CD4-positive, alpha-beta T cell treated with Interleukin-6 for 4 hours (primary cell): ENCODE measurements at places on chromosomes 12 and 14.

GRCh38 chr12:171743-172676 is 41.9 kb downstream of the SLC6A12 start:
- no peak for DNase-seq

DNA sequence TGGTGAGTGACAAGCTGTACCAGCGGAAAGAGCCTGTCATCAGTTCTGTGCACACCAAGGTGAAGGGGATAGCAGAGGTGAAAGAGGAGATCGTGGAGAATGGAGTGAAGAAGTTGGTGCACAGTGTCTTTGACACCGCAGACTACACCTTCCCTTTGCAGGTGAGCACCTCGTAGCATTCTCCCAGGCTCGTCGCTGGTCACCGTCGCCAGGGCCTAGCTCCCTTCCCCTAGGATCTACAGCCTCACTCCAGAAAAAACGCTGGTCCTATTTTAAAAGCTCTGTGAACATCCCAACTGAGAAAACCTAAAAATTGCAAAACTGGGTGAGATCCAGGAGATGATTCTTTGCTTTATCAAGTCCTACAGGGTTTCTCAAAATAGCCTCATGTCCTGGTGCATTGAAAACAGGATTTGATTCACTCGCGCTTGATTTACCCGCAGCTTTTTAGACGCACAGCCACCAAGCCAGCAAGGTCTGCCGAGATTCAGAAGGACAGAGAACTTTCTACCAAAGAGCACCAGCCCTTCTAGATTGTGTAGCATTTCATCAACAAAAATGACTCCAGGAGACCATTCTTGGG is 22.2 kb downstream of the P2RX7 start:
- no peak for DNase-seq

- DNase-seq: no peak
Measured at GRCh38 chr14:86521843-86522242, 991.9 kb downstream of the FLRT2 start.

- no peak for DNase-seq
Measured at GRCh38 chr12:64042911-64043310, 179.2 kb downstream of the KICS2 start.

GRCh38 chr12:26631846-26632245 is 201.1 kb downstream of the ITPR2 start:
- no peak for DNase-seq

DNA sequence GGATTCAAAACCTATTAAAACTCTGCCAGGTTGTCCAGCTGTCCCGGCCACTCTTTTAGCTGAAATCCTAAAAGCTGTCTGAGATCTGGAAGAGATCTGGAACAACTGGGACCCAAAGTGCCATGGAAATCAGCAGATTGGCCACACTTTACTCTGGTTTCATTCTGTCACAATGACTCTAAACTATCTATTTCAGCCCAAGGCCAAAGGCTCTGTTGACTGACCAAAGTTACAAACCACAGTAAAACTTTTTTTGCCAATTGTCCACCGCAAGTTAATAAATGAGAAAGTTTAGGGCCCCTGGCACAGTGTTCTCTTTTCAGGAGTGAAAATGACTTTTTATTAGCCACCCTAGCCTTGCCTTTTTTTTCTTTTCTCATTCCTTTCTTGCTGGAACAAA is 113.4 kb upstream of the CPM start:
- DNase-seq: no peak

DNA sequence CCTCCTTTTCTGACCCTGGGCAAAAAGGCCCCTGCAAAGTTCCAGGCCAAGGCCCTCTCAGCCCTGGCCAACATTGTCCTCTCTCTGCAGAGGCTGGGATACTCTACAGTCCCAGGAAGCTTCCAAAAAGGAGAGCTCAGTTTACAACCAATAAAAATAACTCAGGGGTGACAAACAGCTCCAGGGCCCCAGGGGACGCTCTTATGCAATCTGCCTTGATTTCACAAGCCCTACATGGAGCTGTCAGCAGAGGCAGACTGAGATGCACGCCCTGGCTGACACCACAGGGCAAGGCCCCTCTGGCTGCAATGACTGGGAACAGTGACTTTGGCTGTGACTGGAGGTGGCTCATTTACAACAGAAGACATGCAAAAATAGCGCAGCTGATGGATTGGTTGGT is 129.0 kb upstream of the MED13L start:
- no peak for DNase-seq

GRCh38 chr14:51082349-51082748 is 12.6 kb downstream of the TRIM9 start:
- DNase-seq: no peak

DNA sequence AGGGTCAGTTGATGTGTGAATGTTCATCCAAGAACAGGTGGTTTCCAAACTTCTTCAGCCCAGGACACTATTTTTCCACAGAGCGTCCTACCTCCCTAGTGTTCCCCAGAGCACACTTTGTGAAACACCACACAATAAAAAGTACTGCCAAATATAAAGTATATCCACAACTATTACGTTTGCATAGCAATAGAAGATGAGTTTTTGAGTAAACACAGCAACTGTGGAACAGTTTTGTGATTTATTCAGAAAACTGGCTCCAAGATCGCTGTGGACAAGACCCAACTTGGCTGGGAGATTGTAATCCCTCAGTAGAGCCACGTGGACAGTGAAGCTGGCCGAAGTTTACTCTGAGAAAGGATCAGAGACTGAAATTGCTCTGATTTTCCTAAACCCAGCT is 14.5 kb upstream of the MAP1LC3B2 start:
- DNase-seq: no peak

GRCh38 chr12:113247123-113248050 is 26.1 kb downstream of the TPCN1 start:
- no peak for DNase-seq

- DNase-seq: no peak
Measured at GRCh38 chr12:131862994-131863710, 31.3 kb upstream of the ULK1 start.

GRCh38 chr12:82458101-82458500 is 99.8 kb downstream of the METTL25 start:
- no peak for DNase-seq

- DNase-seq: no peak
Measured at GRCh38 chr12:131460520-131460919, 250.4 kb upstream of the SFSWAP start.

GRCh38 chr14:74952697-74953484 is 2.5 kb downstream of the PGF start:
- no peak for DNase-seq

- peak; percentile 50 for DNase-seq
Measured at GRCh38 chr12:89351489-89352241, 636 bp downstream of the DUSP6 start.

GRCh38 chr12:106687672-106688071 is 86.8 kb upstream of the RIC8B start:
- DNase-seq: no peak

DNA sequence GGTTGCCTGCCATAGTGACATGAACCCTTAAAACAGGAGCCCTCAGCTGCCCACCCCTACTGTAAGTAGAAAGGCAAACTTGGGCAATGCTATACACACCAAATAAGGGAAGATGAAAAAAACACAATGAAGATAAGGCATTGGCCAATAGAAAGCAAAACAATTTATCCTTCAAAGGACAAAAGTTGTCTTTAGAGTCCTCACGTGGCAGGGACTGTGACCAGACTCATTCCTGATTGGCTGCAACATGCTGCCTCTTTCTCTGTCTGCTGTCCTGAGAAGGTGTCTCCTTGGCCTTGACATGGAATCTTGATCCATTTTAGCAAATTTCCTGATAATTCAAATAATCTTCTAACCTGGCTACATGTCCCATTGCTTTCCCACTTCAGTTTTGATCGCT is 131.9 kb downstream of the GPR135 start:
- no peak for DNase-seq

GRCh38 chr14:91269076-91269991 is 24.8 kb upstream of the GPR68 start:
- no peak for DNase-seq
